Hair follicle dermal papilla cell (primary cell): ENCODE measurements at places on chromosomes 7 and 10. TPM values are rescaled to one million over a fixed set of nuclear protein-coding genes. Genes with fewer than 3 reads are reported as not detected.

Gene ADAM22
- total RNA-seq = 3.0 and 5.5 TPM in 2 replicates

Gene PHKG1
- total RNA-seq = 3.8 and 7.0 TPM in 2 replicates

Gene FANK1
- total RNA-seq = 1.5 and 2.1 TPM in 2 replicates

Gene ACSM6
- not detected in 2 replicates for total RNA-seq

Gene GARIN1A
- 2.1 and 2.4 TPM in 2 replicates for total RNA-seq
